ENCODE measurements at places on chromosomes 2 and 18. TPM values are rescaled to one million over a fixed set of nuclear protein-coding genes. Genes with fewer than 3 reads are reported as not detected.

Gene C18orf32
- total RNA-seq = 27.2 TPM

Gene MPP4
- total RNA-seq = 2.1 TPM

Gene HADHA
- total RNA-seq = 97.0 TPM

Gene TBR1
- total RNA-seq = not detected

Gene FOXI3
- total RNA-seq = not detected

Gene CXCR4
- 27.3 TPM for total RNA-seq

Gene ABHD1
- not detected for total RNA-seq

- DNase-seq = peak; percentile 85
Measured at GRCh38 chr2:118834901-118835745, 12.3 kb downstream of the EN1 start.

DNA sequence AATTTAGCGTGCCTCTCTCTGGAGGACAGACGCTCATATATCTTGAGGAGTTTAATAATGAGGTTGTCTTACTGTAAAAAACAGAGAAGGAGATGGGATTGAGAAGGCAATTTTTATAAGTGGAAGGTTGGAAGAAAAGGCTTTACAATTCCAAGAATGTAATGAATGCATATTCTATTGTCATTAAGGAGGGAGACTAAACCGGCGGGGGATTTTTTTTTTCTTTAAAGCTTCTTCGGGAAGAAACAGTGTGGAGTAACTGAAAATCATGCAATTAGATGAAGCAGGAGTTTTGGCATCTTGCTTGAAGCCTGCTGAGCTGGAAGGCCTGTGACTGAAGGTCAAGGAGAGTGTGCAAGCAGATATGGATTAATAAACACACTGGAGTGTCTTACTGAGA lies 124.4 kb downstream of the HRH4 start:
- DNase-seq = no peak

DNA sequence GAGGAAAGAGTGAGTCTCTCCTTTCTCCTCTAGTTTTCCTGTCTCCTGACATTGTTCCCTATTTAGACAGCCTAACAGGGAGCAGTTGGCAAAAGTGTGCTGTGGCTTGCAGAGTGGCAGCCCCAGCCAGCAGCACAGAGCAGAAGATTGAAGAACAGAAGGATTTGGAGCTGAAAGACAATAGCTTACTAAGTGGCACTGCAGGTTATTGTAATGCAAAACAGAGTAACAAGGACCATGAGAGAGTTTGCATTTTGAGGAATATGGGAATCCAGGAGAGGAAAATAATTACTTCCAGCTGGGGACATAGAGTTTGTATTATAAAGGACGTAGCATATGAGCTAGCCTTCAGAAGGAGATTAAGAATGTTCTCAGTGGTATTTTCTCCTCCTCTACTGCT lies 342.4 kb downstream of the AKAIN1 start:
- no peak for DNase-seq

- DNase-seq = no peak
Measured at GRCh38 chr2:223306371-223306770, 254.4 kb downstream of the KCNE4 start.

DNA sequence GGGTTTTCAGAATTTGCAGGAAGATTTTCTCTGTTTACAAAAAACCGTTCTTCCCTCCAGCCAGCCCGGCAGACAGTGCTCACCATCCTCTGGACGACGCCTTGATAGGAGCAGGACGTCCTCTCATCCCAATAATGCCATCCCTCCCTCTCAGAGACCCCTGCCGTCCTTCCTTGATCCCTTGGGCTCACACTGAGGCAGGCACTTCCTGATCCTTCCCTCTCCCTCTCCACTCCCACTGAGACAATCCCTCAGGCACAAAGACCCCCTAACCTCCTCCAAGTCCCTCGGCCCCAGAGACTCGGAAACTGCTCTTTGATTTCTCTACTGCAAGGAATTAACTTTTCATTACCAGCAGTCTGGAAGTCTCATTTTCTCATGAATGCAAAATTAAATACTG lies 42.5 kb downstream of the PAX3 start:
- no peak for DNase-seq

DNA sequence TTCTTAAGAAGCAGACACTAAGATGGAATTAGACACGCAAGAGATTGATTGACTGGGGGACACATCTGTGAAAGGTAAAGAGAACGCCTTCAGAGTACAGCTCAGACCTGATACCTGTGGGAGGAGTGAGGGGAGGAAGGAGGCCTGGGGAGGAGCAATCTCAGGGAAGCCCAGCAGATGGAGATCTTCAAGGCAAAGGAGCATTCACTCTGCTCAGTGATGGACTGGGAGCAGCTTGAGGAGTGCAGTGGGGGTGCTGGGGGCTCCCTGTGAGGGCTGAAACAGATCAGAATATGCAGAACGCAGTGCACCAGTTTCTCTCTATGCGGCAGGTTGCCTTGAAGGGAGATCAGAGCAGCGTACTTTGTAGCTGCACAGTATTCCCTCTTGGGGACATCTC lies 103.7 kb upstream of the ATP8B1 start:
- no peak for DNase-seq

DNA sequence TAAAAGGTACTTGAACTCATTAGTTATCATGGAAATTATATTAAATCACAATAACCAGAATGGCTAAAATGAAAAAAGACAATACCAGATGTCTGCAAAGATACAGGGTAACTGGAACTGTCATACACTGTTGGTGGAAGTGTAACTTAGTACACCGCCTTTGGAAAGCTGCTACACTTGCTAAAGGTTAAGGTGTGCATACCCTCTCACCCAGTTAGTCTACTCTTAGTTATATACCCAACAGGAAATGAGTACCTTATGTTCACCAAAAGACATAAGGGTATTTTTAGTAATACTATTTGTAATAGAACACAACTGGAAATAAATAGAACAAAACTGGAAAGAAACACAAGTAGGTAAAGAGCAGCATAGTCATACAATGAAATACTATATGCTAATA lies 155.8 kb upstream of the THUMPD2 start:
- DNase-seq = no peak

GRCh38 chr2:37809931-37810570 lies 115.0 kb upstream of the RMDN2 start:
- DNase-seq = no peak

DNA sequence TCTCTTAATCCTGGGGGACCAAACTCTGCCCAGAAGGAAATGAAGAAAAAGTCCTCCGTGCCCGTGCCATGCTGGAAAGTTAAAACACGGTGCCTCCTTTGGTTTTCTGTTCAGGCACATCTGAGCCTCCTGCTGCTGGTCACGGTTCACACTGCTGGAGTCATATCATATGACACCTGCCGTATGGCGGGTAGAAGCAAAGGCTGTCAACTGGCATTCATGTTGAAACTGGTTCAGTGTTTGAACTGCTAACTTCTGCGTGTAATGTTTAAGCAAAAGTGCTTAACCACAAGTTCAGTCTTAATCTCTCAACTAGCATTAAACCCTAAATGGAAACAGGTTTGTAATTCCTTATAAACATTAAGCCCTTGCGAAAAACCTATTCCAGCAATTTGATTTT lies 3.1 kb downstream of the STK39 start:
- no peak for DNase-seq

- DNase-seq = no peak
Measured at GRCh38 chr2:123091471-123091870, 933.6 kb upstream of the CNTNAP5 start.

DNA sequence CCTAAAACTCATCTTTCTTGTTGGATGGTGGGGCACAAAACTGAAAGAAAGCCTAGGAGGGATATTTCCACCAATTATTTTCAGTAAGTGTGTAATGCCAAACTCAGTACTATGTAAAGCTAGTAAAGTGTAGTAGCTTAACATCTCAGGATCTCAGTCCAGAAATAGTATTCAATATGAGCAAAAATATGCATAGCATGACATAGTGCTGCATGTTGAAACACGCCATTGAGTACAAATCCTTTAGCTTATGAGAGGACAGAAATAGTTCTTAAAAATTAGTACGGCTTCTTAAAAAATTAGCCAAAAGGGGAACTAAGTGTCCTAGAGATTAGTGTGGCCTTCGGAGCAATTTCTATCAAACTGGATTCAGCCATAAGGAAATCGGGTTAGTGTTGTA lies 21.7 kb upstream of the ATL2 start:
- DNase-seq = no peak

DNA sequence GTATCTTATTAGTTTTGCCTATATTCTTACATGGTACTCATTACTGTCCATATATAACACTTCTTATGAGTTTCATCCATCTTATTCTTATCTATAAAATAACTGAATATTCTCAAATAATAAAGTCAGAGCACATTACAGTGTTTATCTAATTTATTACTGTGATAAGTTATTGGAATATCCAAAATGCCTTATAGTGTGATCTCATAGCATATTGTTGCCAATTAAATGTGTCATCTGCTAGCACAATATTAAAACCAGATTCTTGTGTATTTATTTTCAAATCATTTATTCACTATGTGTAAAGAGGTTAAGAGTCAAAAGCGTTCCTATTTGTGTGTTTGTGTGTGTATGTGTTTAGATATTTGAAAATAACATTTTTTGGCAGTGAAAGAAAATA lies 151.9 kb downstream of the WDR7 start:
- no peak for DNase-seq

- DNase-seq = no peak
Measured at GRCh38 chr18:39871961-39872360, 2083.1 kb upstream of the PIK3C3 start.

- DNase-seq = no peak
Measured at GRCh38 chr2:145199827-145200706, 680.1 kb upstream of the ZEB2 start.

- no peak for DNase-seq
Measured at GRCh38 chr2:26305540-26305939, 40.4 kb upstream of the SELENOI start.

- no peak for DNase-seq
Measured at GRCh38 chr2:197460649-197461048, 7.3 kb downstream of the COQ10B start.

- no peak for DNase-seq
Measured at GRCh38 chr2:128444121-128444771, 125.6 kb upstream of the HS6ST1 start.

DNA sequence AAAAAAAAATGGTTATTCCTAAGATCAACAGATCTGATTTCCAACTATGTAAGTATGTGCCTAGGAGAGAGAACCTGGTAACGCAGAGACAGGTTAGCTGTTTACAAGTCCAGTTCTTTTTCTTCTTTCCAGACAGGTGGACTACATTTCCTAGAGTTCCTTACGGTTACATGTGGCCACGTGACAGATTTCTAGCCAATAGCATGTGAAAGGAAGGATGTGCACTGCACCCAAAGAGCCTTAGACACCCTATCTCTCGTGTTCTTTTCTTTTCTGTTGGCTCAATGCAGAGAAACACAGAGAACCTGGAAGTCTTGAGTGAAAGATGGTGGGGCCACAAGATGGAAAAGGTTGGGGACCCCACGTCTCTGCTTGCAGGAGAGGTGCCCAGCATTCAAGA lies 375.9 kb downstream of the TNS1 start:
- no peak for DNase-seq

DNA sequence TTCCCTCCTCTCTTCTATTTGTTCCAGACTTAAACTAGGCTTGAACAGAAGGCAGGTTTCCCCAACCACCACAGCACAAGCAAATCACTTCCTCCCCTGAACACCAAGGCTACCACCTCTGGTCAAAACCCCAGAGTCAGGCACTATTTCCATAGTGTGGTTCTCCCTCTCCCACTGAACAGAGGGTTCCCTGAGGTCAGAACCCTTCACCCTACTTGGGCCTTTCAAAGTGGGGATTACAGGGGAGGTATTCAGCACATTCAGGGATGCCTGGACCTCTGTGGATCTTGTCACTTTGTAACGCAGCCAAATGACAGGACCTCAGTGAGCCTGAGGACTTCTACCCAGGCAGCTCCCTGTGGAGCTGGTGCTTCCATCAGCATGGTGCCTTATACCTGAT lies 88.7 kb downstream of the TNS1 start:
- no peak for DNase-seq

GRCh38 chr2:2757764-2758163 lies 426.7 kb upstream of the MYT1L start:
- no peak for DNase-seq

DNA sequence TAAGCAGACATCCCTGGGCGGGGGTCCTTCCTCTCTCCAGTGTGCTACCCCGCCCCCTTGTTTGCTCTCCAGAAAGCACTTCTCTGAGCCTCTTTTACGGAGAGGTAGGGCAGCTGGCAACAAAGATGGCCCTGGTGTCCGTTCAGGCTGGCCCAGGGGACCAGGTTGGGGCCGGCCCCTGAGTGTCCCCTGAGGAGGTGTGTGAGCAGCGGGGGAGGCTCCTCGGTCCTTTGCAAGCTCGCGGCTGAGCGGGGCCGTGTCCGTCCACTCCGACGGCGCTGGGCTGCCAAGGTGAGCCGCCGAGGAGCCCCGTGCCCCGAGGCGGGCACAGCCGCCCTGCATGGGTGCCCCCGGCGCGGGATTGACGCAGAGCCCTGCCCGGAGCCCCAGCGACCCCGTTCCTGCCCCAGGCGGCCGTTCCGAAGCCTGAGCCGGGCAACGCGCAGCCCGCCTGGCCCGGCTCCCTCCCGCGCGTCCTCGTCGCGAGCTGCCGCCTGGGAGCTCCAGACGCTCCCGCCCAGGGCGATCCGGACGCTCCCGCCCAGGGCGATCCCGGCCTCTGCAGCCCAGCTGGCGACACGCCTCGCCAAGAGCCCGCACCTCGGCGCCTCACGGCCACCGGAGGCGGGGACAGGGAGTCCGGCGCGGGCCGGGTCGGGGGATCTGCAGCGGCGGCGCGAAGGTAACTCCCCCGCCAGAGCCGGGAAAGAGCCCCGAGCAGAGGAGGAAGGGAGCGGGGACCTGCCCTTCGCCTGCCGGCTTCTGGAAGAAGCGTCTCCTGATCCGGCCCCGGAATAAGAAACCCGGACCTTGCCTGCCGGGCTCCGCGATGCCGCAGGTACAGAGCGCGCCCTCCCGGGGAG lies at the start of gene PROKR1:
PROKR1 (plus strand) TSS at position 569 of the 863 bp plus-strand sequence. CDS start 2,243 bp downstream, outside the sequence.
- peak; percentile 23 for DNase-seq

GRCh38 chr2:235485362-235485761 lies 8.5 kb upstream of the AGAP1 start:
- no peak for DNase-seq
